Stimulated activated CD4-positive, alpha-beta T cell treated with anti-CD3 and anti-CD28 coated beads, Interleukin-15, amount 100 ng/mL, for 1 hour (primary cell): ENCODE measurements at places on chromosomes 5 and 9.

DNA sequence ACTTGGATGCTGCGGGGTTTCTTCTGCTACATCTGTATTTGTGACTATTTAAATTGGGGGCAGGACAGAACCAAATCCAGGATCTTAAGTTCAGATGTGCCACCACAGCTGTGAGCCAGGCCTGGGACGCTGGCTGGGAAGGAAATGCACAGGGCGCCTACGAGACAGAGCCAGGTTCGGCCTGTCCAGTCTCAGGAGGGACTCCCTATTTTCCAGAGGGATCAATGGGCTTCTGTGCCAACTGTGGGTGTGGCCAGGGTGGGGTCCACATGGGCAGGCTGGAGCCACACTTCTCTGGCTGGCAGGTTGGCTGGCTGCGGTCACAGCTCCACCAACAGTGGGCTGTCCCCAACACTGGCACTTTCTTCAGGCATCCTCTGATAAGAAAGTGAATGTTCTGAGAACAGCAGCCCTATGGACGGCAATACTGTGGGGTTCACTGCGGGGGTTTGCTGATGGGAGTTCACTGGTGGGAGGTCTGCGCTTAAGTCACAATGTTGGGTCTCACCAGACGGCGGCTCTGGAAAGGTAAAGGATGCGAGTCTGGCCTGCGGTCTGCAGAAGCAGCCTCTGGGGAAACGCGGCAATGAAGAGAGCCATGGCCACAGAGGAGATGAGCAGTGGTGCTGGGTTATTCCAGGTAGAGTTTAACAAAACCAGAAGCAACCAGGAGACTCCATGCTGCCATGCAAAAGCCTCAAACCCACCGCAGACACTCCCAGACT is 78.1 kb downstream of the DAP start:
- no peak for DNase-seq

DNA sequence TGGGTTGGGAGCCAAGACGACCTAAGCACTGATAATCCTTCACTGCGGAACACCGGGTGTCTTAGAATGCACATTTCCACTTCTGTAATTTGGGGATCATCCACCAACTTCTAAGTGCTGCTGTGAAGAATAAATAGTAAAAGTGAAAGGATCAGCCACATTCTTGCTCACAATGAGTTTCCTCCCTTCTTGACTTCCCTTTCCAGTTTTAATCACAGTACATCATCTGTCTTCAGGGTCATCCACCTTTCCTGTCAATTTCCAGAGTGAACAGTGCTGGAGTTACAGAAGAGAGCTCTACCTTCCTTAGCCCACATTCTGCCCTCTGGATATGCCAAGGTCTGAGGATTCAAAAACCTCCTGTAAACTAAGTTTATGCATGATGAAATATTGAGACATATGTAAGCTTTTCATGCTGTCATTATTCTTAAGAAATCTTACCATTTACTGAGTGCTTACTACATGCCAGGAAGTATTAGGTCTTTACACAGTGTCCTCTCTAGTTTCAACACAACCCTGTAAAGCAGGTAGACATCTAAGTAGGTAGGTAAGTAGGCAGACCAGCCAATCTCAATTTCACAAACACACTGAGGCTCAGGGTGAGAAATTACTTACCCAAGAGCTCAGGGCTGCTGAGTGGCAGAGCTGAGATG is 105.2 kb downstream of the CDK5RAP2 start:
- DNase-seq = no peak

GRCh38 chr5:158789441-158789840 is 310.3 kb downstream of the EBF1 start:
- DNase-seq = no peak

- DNase-seq = no peak
These were observed 167.7 kb downstream of the TARS1 start for GRCh38 chr5:33608344-33609041.

GRCh38 chr5:119323601-119324000 is 32.2 kb upstream of the TNFAIP8 start:
- DNase-seq = no peak

- DNase-seq = no peak
These were observed 181.4 kb upstream of the TBCA start for GRCh38 chr5:77957516-77957915.
